Right hindlimb (tissue), 1 donor: ENCODE measurements at places on chromosomes 1 and 21.

GRCh38 chr1:1020415-1021009, 592 bp downstream of the AGRN start:
- no peak for DNase-seq

DNA sequence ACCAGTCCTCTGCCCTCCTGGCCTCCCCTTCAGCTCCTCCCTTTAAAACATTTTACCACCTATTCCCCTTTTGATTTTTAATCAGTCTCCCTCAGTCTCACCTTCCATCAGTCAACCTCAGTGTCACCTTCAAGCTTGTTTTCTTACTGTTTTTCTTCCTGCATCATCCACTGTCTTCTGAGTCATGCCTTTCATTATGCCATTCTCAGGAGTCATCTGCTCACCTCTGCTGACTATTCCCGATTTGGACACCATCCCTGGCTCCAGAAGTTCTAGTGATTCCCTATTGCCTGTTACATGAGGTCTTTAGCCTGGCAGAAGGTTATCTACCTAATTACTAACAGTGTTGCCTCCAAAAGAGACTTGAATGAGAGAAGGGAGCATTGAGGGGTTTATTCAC, 23.9 kb downstream of the NFASC start:
- no peak for DNase-seq

DNA sequence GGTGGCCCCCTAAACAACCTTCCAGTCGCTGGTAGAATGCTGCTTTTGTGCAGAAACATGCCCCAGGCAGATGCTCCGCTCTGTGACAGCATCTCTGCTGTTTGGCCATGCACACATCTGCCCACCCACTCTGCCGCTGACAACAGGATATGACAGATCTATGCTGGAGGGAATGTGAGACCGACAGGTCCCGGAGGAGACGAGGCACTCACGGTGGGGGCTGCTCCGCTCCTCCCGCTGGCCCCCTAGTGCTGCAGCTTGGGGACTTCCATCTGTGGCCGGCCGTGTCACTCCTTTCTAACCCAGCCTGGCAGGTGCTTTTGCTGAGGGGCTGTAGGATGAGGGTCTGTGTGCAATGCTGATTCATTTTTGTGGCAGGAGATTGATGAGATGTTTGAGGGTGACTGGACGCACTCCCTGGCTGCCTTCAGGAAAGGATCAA, 49.1 kb upstream of the DMRTB1 start:
- no peak for DNase-seq

DNA sequence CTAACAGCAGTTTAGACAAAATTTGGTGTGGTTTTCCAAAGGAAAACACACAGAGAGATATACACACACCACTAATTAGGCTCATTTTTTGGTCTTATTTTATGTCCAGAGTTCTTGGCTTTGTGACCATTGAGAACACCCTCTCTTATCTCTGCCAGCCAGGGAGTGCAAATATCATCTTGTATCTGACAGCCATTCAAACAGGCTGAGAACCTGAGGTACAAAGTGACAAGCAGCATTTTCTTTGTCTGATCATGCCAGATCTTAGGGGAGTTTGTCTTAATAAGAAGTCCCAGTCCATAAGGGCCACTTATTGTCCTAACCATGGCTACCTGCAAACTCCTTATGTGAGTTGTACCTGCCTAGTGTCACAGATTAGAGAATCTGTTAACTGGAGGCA, 1165.2 kb downstream of the BRINP3 start:
- no peak for DNase-seq

- no peak for DNase-seq
These were observed 1.6 kb upstream of the RHOC start for GRCh38 chr1:112708489-112708888.
